ENCODE measurements at places on chromosomes 2 and 18.

- DNase-seq, result no peak
Observed at GRCh38 chr2:71558300-71559051, 105.1 kb downstream of the DYSF start.

GRCh38 chr18:44508474-44508873 lies 172.2 kb upstream of the SETBP1 start:
- DNase-seq, result no peak

GRCh38 chr2:155384555-155385123 lies 686.1 kb downstream of the KCNJ3 start:
- no peak for DNase-seq

- no peak for DNase-seq
Observed at GRCh38 chr2:236971131-236971821, 114.4 kb upstream of the COPS8 start.

DNA sequence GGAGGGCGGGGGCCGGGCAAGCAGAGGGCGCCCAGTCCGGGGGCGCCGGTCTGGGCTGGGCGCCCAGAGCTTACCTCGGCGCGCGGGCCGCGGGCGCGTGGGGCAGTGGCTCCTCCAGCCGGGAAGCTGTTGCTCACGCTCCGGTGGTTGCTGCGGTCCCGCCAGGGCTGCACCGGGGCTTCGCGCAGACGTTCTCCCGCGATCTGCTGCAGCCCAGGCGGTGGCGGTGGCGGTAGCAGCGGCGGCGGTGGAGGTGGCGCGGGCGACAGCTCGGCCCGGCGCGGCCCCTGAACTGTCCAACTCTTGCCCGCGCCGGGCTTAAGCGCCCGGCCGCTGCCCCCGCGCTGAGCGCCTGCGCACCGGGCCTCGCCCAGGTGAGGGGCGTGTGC lies 391 bp downstream of the ZNF385B start:
- DNase-seq, result no peak

- DNase-seq, result no peak
Observed at GRCh38 chr2:226690461-226691024, 109.1 kb downstream of the IRS1 start.

All from stimulated activated CD8-positive, alpha-beta memory T cell treated with anti-CD3 and anti-CD28 coated beads, Interleukin-4, amount 100 ng/mL, for 24 hours (primary cell).